ENCODE measurements at places on chromosomes 6 and 20.

DNA sequence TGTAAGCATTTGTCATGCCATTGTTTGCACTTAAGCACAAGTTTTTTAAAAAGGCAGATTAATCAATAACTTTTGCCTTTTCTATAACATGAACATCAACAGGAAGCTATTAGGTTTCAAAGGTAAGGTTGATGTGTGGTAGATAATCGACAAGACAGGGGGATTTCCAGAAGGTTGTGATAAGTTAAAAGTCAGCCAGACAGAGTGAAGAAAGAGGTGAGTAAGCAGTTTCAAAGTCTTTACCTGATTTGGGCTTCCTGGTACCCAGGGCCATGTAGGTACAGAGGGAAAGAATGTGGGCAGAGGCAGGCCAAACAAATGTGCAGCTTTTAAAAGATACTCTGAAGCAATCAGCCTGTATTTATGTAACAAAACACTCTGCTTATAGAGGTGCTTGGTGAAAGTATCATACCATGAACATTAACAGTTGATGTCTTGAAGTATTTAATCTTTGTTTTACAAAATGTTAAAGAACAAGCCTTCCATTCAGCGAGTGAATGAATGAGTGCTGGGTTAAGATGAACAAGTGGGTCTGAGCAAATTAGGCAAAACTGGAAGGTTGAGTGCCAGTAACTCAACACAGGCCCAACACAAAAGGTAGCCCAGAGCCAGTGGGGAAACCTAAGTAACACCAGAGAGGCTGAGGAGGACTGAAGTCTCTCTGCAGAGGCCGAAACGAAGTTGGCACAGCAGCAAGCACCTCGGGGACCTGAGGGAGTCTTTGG lies 60.2 kb downstream of the LRRC1 start:
- no peak for DNase-seq

DNA sequence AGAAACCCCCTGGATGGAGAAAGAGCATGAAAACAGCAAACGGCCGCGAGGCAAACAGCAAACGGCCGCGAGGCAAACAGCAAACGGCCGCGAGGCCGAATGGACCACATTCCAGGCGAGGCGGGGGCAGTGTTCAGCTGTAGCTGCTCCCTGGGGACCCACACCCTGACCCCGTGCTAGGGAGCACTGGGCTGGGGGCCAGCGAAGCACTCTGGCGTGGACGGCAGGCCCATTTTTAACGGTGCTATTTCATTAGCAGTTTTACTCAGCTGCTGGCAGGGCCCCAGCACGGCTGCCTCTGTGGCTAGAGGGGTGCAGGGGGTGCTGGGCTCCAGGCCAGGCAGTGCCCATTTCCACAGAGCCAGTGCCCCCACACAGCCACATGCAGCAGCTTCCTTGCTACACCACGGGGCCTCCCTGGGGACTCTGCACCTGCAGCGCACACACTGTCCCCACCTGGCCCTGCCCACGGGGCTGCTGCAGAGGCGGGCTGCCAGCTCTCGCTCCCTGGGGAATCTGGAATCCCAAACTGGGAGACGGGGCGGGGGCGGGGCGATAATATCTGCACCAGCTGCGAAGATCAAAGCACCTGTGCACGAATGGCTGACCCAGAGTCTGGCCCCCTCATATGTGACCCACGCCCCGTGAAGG lies 35.6 kb upstream of the SLCO4A1 start:
- DNase-seq, result no peak

GRCh38 chr20:920311-920710 lies 4.2 kb upstream of the ANGPT4 start:
- no peak for DNase-seq

DNA sequence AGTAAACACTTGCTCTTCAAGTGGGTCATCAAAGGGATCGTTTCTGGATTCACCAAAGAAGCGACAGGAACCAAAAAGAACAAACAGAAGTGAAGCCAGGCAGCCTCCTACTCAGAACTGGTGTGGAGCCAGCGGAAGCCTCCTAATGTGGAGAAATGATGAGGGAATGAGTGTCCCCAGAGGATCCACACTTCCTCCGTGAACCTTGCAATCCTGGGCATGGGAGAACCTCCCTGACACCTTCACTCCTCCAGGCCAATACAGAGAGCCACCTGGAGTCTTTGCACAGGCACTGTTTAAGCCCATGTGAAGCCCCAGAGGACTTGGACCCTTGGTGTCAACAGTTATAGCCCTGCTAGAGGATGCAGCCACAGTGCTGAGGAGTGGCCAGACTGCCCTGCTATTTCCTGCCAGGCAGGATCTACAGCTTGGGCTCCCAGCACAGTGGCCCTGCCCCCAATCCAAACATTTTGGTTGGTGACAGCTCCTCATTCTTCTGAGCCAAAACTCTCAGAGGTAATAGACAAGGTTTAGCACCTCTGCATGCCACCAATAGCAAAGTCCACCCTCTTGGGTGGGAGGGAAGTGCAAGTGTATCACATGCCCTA lies 23.2 kb upstream of the SERINC1 start:
- DNase-seq, result no peak

DNA sequence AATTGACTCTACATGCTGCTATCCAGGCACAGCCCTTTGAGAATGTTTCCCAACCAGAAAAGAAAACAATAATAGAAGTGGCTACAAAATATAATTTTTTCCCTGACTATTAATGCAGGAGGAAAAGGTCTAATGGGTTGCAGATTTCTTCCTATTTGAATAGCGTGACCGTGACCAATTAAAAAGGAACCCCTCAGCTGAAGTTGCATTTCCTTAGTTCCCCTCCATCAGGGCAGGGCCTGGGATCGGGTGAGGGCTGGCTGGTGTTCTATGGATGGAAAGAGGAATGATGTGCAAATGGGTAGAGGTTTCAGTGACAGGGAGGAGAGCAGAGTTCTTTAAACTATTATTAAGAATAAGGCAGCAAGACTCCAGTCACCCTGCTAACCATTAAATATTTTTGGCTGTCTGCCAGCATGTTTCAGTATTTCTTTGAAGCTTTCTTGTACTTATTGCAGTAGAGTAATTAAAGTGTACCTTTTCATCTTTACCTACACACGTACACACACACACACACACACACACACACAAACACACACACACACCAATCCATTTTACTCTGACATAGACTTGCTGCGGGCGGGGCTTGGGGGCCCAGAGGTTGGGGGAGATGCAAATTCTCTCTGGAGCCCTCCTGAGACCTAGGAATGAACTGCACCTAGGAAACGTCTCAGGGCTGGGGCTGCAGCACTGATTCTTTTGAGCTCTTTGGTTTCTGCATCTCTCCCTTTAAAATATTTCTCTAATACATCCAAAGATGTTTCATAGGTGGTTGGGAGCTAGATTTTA lies 154.8 kb upstream of the SLC35B3 start:
- DNase-seq, result no peak

- DNase-seq, result no peak
Observed at GRCh38 chr20:50401587-50402418, 108.4 kb upstream of the PTPN1 start.

DNA sequence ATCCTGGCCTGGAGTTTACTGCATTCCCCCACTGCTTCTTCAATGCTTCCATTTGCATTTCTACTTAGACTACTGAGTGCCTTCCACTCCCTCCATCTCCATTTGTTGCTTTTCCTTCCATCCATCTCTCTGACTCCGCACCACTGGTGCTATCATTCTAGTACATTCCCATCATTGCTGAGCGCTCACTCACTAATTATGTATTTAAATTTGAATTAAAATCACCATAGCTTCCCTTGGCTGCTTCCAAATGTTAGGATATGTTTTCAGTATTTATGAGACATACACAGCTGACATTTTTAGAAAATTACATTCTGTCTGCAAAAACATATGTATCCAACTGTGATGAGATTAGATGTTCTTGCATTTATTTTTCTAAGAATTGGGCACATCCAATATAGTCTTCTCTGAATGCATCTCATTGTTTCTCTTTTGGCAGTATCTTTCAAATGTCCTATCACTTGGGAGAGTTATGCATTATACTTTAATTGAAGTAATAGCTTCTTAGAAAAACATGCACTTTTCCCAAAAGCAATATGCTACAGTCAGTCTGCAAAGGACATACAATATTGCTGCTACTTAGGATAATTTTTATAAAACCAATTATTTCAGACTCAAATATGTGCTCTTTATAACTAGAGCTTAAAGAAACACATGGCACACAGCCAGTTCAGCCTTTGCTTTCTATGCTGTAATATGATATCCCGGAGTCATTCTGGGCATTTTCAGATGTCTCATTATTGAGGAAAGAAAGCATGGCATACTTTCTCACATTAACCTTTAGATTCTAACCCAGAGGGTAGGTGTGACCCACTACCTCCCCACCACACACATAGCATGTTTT lies 12.1 kb upstream of the COL21A1 start:
- no peak for DNase-seq

DNA sequence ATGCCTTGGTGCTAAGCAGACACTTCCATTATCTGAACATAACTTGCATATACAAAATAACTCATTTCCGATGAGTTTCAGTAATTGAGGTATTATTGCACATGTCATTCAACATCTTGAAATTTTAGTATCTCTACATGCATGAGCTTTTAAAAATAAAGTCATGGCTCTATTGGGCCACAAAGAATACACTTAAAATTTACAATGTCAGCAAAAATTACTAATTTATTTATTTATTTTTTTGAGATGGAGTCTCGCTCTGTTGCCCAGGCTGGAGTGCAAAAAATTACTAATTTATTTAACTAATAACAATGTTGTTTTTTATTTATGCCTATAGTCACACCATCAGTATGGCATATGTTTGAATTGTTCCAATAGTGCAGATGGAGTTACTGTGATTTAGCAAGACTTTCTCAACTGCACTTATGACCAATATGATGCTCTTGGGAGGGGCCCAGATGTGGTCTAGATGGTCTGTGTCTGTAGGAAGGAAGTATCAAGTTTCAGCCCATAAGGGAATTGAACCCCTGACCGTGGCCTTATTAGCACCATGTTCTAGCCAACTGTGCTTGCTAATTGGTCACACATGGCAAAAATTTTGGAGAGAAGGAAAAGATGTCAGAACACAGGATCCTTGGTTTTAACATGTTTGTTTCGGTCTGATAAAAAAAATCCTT lies 370.7 kb upstream of the TSHZ2 start:
- no peak for DNase-seq

- DNase-seq, result no peak
Observed at GRCh38 chr6:26304797-26305640, 60.0 kb upstream of the BTN3A2 start.

DNA sequence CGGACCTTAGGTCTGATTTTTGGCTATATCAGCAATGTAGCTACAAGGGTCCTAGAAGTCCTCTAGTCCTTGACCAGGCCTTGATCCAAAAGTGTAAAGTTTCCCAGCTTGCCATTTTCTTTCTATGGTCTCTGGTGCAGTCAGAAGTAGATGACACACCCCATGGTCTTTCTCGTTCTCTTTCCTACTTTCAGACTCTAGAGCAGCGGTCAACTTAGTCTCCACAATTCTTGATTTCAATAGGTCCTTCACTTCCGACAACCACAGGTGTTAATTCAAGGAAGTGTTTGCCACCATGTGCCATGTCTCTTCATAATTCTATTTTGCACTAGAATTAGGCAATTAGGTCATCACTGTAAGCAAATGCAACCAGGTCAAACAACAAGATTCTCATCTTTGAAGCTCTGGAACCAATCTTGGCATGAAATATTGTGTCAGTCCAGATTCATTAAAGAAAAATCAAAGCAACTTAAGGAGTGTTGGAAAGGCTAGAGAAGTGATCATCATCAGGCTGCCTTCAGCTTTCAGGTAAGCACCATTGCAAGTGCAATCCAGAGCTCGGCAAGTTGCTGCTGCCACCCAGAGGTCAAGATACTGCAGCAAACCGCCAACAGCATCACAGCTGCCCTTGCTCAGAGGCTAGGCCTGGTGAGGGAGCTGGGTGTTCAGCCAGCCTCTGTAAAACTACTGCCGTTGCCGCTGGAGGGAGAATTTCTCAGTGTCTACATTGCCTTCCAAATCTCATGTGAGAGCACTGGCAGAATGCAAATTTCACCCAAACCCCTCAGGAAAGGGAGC lies 5.6 kb upstream of the SYNE1 start:
- no peak for DNase-seq

DNA sequence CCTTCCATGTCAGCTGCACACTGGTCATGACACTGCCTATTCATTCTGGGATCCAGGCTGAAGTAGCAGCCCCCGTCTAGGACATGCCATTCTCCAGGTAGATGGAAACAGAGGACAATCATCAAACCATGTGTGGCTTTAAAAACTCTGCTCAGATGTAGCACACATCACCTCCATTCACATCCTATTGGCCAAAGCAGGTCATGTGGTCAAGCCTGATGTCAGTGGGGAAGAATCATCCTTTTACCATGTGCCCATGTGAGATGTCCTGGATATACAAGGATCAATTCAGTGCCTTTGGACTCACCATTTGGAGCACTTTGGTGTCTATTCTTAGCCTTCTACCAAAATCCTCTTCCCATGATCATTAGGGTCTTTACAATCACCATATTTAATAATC lies 99.5 kb downstream of the CDC5L start:
- no peak for DNase-seq

- no peak for DNase-seq
Observed at GRCh38 chr6:134921721-134922261, 28.1 kb downstream of the ALDH8A1 start.

DNA sequence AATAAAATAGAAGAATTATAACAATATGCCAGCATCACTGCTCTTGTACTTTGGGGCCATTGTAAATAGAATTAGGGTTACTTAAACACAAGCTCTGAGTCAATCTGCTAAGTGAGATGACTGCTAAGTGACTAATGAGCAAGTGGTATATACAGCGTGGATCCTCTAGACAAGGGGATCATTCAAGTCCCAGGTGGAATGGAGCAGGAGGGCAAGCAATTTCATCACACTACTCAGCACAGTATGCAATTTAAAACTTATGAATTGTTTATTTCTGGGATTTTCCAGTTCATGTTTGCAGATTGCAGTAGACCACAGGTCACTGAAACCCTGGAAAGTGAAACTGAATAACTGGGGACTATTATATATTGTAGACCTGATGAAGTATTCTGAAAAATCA lies 235.3 kb downstream of the BTBD3 start:
- DNase-seq, result no peak

DNA sequence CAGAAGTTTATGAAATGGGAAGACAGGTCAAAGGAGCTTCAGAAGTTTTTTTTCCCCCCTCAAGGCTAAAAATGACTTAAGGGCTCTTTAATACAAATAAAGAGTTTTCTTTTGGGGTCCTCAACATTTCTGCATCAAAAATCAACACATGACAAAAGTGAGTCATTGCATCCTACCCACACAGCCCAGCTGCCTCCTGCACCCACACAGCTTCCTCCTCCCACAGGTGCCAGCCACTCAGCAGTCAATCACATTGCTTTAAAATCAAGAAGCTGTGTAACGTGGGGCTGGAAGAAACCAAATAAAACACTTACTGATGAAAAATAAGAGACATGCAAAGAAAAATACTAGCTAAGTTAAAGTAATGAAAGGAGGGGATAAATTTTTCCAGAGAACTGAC lies 68.5 kb downstream of the MAP3K5 start:
- no peak for DNase-seq

GRCh38 chr6:7238900-7239589 lies 74.0 kb downstream of the SSR1 start:
- DNase-seq, result no peak

DNA sequence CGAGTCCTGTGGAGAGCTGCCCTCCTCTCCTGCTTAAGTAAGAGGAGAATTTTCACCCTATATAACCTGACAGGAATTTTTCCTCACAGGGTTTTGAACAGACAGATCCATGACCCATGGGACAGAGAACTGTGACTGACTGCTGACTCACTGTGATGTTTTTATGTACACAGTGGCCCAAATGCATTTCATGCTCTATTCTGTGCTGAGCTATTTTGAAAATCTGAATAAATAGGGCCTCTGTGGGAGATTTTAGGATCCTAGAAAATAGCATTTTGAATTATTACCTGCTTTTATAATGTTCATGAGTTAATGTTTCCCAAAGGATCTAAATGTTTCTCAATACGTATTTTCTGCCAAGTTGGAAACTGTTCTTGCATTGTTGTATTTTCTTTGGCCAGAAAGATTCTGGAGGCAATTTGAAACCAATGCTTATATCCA lies 577.4 kb downstream of the HTR1B start:
- DNase-seq, result no peak
